Neural crest cell (in vitro differentiated cells): ENCODE measurements at places on chromosomes 3 and 15. TPM values are rescaled to one million over a fixed set of nuclear protein-coding genes. Genes with fewer than 3 reads are reported as not detected.

The LRRC31 gene
- not detected in 2 replicates for total RNA-seq

The NPHP3 gene
- 18.9 and 22.6 TPM in 2 replicates for total RNA-seq

DNA sequence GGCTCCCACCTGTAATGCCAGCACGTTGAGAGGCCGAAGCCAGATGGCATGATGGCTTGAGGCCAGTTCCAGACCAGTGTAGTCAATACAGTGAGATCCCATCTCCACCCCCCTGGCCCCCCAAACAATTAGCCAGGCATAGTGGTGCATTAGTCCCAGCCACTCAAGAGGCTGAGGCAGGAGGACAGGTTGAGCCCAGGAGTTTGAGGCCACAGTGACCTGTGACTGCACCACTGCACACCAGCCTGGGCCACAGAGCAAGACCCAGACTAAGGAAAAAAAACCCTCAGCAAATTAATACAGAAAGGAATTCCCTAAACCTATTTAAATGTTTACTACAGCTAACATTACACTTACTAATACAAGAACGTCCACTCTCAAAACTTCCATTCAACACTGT lies 424.6 kb downstream of the SHQ1 start:
- H3K27ac ChIP-seq = no peak overlapping the region
- no peak overlapping the region for H3K4me3 ChIP-seq
- H3K36me3 ChIP-seq = peaks cover 20% of the 10 kb centered on the region
- H3K27me3 ChIP-seq = no peaks in the 10 kb centered on the region
- peaks cover 25% of the 10 kb centered on the region for H3K4me1 ChIP-seq

DNA sequence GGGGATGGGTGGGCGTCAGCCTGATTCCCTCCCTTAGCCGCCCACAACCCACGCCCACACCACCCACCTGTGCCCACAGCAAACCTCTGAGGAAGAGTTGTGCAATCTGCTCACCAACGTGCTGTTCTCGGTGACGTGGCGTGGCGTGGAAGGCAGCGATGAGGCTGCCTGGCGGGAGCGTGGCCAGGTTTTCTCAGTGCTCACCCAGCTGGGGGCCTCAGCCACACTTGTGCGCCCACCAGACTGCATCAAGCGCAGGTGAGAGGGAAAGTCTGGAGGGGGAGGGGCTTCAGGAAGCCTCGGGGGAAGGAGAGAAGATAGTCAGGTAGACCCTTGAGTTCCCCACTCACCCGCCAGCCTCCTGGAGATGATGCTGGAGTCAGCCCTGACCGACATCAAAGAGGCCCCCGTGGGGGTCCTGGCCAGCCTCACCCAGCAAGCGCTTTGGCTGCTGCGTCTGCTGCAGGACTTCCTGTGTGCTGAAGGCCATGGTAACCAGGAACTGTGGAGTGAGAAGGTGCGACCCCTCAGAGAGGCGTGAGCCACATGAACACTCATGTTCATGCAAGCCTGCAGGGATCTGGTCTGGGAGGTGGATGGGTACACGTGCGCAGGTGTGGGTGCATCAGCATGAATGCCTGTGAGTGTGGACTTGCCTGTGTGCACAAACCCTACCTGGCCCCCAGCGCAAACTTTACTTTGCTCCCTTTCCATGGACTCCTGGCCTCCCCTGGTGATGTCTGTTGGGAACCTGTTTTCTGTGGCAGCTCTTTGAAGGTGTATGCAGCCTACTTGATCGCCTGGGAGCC lies 21.7 kb downstream of the NBEAL2 start:
- DNase-seq = no peak
- no peaks in the 10 kb centered on the region for H3K4me1 ChIP-seq
- H3K36me3 ChIP-seq = no peaks in the 10 kb centered on the region
- no peak overlapping the region for H3K4me3 ChIP-seq

DNA sequence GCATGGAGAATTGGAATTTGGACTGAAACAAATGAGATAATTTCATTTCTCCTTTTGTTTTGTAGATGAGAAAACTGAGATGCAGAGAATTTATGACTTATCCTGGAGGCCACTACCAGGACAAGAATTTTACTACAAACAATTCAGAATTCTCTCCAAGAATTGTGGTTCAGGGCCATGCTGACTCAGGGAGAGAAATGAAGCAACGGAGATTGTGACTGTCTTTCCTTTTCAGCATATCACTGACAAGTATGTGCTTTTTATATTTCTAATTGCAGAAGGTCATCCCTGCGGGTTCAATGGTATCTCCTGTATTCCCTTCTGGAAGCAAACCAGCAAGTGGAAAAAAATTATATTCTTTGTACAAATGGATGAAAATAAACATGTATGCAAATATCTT lies 170.8 kb upstream of the MITF start:
- H3K36me3 ChIP-seq = no peaks in the 10 kb centered on the region
- DNase-seq = no peak
- no peaks in the 10 kb centered on the region for H3K27me3 ChIP-seq
- H3K4me1 ChIP-seq = no peaks in the 10 kb centered on the region
- H3K27ac ChIP-seq = no peak overlapping the region
- H3K4me3 ChIP-seq = no peak overlapping the region

GRCh38 chr3:26683902-26684301 lies 61.3 kb downstream of the LRRC3B start:
- no peak for DNase-seq
- no peaks in the 10 kb centered on the region for H3K27me3 ChIP-seq
- no peak overlapping the region for H3K4me3 ChIP-seq

GRCh38 chr15:67840749-67841512 lies 1.1 kb upstream of the RNU6-1 start:
- DNase-seq = no peak
- peaks cover 43% of the 10 kb centered on the region for H3K27me3 ChIP-seq
- H3K4me3 ChIP-seq = peak overlapping the region; percentile 98
- peaks cover 53% of the 10 kb centered on the region for H3K4me1 ChIP-seq
- peak overlapping the region; percentile 96 for H3K27ac ChIP-seq
- peaks cover 2% of the 10 kb centered on the region for H3K36me3 ChIP-seq

GRCh38 chr3:160793722-160794252 lies 37.8 kb downstream of the PPM1L start:
- no peak overlapping the region for H3K4me3 ChIP-seq
- H3K27ac ChIP-seq = no peak overlapping the region
- no peaks in the 10 kb centered on the region for H3K36me3 ChIP-seq
- no peak for DNase-seq

DNA sequence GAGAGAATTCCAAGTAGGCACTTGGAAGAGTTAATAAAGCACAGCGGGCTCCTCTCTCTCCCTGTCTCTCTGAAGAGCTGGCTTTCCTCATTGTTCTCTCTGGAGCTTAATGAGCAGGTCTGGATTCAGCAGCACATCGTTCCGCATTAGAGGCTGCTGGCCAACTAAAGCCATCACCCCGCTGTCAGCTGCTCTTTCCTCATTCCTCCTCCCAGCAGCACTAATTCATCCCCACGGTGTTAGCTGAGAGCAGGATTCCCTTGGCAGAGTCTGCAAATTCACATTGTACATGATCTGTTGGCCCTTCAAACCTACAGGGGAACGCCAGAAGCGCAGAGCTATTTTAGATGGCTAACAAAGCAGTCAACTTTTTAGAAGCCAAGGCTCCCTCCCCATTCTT lies 44.2 kb downstream of the SGO1 start:
- peak overlapping the region; percentile 70 for H3K4me3 ChIP-seq
- peaks cover 24% of the 10 kb centered on the region for H3K4me1 ChIP-seq
- peak overlapping the region; percentile 90 for H3K27ac ChIP-seq
- peaks cover 9% of the 10 kb centered on the region for H3K36me3 ChIP-seq

The KBTBD13 gene
- not detected in 2 replicates for total RNA-seq

The SH2D7 gene
- total RNA-seq = not detected in 2 replicates

DNA sequence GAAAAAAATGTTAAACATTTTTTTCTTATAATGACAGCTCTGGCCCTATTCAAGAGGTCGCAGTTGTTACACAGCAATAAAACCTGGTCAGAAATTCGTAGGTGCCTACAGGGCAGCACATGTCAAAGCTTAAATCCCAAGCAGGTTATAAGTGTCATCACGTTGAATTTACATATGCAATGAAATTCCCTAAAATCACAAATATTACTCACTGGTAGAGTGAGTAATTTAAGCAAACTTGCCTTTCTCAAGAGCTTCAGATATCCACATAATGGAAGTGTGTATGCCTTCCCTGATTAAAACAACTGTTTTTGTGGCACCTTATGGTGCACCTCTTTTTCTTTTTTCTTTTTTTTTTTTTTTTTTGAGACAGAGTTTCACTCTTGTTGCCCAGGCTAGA lies 90.7 kb upstream of the FNDC3B start:
- no peak overlapping the region for H3K4me3 ChIP-seq
- peaks cover 9% of the 10 kb centered on the region for H3K36me3 ChIP-seq
- H3K4me1 ChIP-seq = peaks cover 39% of the 10 kb centered on the region
- H3K27ac ChIP-seq = no peak overlapping the region

GRCh38 chr3:139122221-139122581 lies 77.5 kb upstream of the PRR23C start:
- peaks cover 11% of the 10 kb centered on the region for H3K4me1 ChIP-seq
- no peak overlapping the region for H3K4me3 ChIP-seq
- no peak for DNase-seq
- no peak overlapping the region for H3K27ac ChIP-seq

- H3K27me3 ChIP-seq = no peaks in the 10 kb centered on the region
- H3K36me3 ChIP-seq = no peaks in the 10 kb centered on the region
- H3K4me3 ChIP-seq = no peak overlapping the region
- no peak for DNase-seq
- no peak overlapping the region for H3K27ac ChIP-seq
Observed at GRCh38 chr15:80834906-80835305, 55.7 kb downstream of the CEMIP start.

GRCh38 chr3:385151-385550 lies 188.6 kb downstream of the CHL1 start:
- no peak overlapping the region for H3K27ac ChIP-seq
- no peaks in the 10 kb centered on the region for H3K36me3 ChIP-seq
- peaks cover 15% of the 10 kb centered on the region for H3K27me3 ChIP-seq
- no peaks in the 10 kb centered on the region for H3K4me1 ChIP-seq
- DNase-seq = no peak

The IL16 gene
- 0.05 and 0.25 TPM in 2 replicates for total RNA-seq

DNA sequence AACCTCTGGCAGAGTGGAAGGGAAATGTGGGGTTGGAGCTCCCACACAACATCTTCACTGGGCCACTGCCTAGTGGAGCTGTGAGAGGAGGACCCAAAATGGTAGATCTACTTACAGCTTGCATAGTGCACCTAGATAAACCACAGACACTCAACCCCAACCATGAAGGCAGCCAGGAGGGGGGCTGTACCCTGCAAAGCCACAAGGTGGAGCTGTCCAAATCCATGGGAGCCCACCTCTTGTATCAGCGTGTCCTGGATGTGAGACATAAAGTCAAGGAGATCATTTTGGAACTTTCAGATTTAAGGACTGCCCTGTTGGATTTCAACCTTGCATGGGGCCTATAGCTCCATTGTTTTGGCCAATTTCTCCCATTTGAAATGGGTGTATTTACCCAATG lies 20.9 kb downstream of the TP63 start:
- no peak overlapping the region for H3K27ac ChIP-seq
- no peaks in the 10 kb centered on the region for H3K27me3 ChIP-seq
- H3K4me1 ChIP-seq = no peaks in the 10 kb centered on the region
- peak; percentile 12 for DNase-seq

The MORC1 gene
- not detected in 2 replicates for total RNA-seq

DNA sequence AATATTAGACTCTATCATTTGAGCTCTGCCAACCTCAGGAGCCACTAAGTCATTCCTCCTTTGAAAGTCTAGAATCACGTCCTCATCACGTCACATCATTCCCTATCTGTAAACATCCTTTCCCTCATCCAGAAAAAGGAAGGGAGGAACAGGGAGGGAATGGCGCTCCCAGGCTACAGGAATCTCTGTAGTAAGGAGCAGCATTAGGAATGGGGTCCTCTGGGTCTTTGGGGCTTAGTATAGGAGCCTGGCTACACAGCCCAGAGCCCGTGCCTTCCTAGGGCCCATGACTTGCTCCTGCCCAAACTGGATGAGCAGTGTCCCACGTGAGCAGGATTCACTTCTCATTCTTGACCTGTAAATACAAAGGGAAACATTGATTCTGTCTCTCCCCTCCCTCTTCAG lies 1.6 kb downstream of the TAGLN3 start:
- peak overlapping the region; percentile 83 for H3K27ac ChIP-seq
- H3K27me3 ChIP-seq = no peaks in the 10 kb centered on the region
- H3K4me1 ChIP-seq = peaks cover 70% of the 10 kb centered on the region

The GRIP2 gene
- 3.2 and 3.6 TPM in 2 replicates for total RNA-seq

The DHX36 gene
- total RNA-seq = 93.4 and 103 TPM in 2 replicates

GRCh38 chr15:69665641-69666111 lies 213.1 kb downstream of the RPLP1 start:
- peaks cover 11% of the 10 kb centered on the region for H3K4me1 ChIP-seq
- no peaks in the 10 kb centered on the region for H3K36me3 ChIP-seq
- no peak for DNase-seq
- H3K4me3 ChIP-seq = no peak overlapping the region
- peaks cover 6% of the 10 kb centered on the region for H3K27me3 ChIP-seq
- no peak overlapping the region for H3K27ac ChIP-seq

- H3K4me3 ChIP-seq = no peak overlapping the region
- peaks cover 76% of the 10 kb centered on the region for H3K27me3 ChIP-seq
- H3K4me1 ChIP-seq = no peaks in the 10 kb centered on the region
- no peak overlapping the region for H3K27ac ChIP-seq
- no peak for DNase-seq
Observed at GRCh38 chr3:46349484-46350261, 4.2 kb upstream of the CCR2 start.

The AQP9 gene
- not detected in 2 replicates for total RNA-seq

- no peak overlapping the region for H3K4me3 ChIP-seq
- DNase-seq = no peak
- H3K4me1 ChIP-seq = no peaks in the 10 kb centered on the region
- H3K27ac ChIP-seq = no peak overlapping the region
- peaks cover 22% of the 10 kb centered on the region for H3K36me3 ChIP-seq
Observed at GRCh38 chr15:71844916-71845315, 34.6 kb downstream of the NR2E3 start.

DNA sequence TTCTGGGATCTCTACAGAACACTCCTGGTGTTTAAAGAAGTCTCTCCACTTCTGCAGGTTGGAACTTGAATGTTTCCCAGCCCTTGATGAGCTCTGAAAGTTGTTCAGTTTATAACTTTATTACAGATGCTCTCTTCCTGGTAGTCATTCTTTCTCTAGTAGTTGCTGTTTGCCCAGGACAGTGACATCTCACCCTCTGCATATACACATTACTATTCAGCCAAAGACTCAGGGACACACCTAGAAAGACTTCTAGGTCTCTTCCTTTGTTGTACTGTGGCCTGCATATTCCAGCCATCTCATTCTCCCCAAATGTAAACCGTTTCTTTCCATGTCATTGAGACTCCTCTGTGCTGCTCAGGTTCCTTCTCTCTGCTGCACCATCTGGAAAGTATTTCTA lies 76.7 kb downstream of the MITF start:
- H3K36me3 ChIP-seq = no peaks in the 10 kb centered on the region
- no peak overlapping the region for H3K27ac ChIP-seq
- no peak for DNase-seq
- peaks cover 30% of the 10 kb centered on the region for H3K4me1 ChIP-seq
- H3K4me3 ChIP-seq = no peak overlapping the region

- H3K36me3 ChIP-seq = no peaks in the 10 kb centered on the region
- no peak overlapping the region for H3K27ac ChIP-seq
- DNase-seq = no peak
- H3K4me1 ChIP-seq = no peaks in the 10 kb centered on the region
- H3K4me3 ChIP-seq = no peak overlapping the region
Observed at GRCh38 chr3:152910966-152911365, 76.0 kb downstream of the P2RY1 start.
